ENCODE measurements at places on chromosomes 6 and 20. TPM values are rescaled to one million over a fixed set of nuclear protein-coding genes. Genes with fewer than 3 reads are reported as not detected.

- H3K27me3 ChIP-seq = no peaks in the 10 kb centered on the region
- H3K27ac ChIP-seq = no peak overlapping the region
- no peaks in the 10 kb centered on the region for H3K4me1 ChIP-seq
- H3K4me3 ChIP-seq = no peak overlapping the region
These were observed 189.2 kb downstream of the ADGB start for GRCh38 chr6:146787876-146788508.

GRCh38 chr20:62918831-62919230 is 7.5 kb downstream of the DIDO1 start:
- no peak overlapping the region for H3K4me3 ChIP-seq
- peak; percentile 28 for DNase-seq
- H3K27me3 ChIP-seq = no peaks in the 10 kb centered on the region
- H3K27ac ChIP-seq = peak overlapping the region; percentile 0

- no peak overlapping the region for H3K4me3 ChIP-seq
- peaks cover 8% of the 10 kb centered on the region for H3K4me1 ChIP-seq
- no peaks in the 10 kb centered on the region for H3K36me3 ChIP-seq
These were observed 61.5 kb downstream of the TFAP2C start for GRCh38 chr20:56690531-56691175.

Gene WFDC2
- 14.3 TPM for total RNA-seq

GRCh38 chr20:44068316-44069201 is 118.4 kb downstream of the JPH2 start:
- H3K27ac ChIP-seq = no peak overlapping the region
- peak; percentile 42 for DNase-seq
- H3K36me3 ChIP-seq = no peaks in the 10 kb centered on the region
- H3K27me3 ChIP-seq = peaks cover 6% of the 10 kb centered on the region
- no peaks in the 10 kb centered on the region for H3K4me1 ChIP-seq
- H3K4me3 ChIP-seq = no peak overlapping the region

GRCh38 chr6:131368198-131368911 is 204.7 kb upstream of the ARG1 start:
- no peak overlapping the region for H3K4me3 ChIP-seq
- no peaks in the 10 kb centered on the region for H3K27me3 ChIP-seq
- peaks cover 21% of the 10 kb centered on the region for H3K4me1 ChIP-seq

DNA sequence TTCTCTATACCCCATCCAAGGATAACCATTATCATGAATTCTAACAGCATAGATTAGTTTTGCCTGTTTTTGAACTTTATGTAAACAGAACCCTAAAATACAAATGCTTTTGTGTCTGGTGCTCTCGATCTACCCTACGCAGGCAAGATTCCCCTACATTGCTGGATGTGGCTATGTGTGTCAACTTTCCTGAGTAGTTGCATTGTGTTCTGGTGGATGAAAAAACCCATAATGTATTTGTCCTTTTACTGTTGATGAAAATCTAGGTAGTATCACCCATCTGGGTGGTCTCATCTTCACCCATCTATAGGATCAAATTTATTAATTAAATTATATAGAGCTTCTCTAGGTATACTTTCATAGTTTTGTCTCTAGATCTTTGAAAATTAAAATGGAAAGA is 211.7 kb downstream of the ANKRD60 start:
- no peak overlapping the region for H3K27ac ChIP-seq
- no peaks in the 10 kb centered on the region for H3K36me3 ChIP-seq
- no peak for DNase-seq
- H3K4me3 ChIP-seq = no peak overlapping the region
- H3K27me3 ChIP-seq = peaks cover 2% of the 10 kb centered on the region

DNA sequence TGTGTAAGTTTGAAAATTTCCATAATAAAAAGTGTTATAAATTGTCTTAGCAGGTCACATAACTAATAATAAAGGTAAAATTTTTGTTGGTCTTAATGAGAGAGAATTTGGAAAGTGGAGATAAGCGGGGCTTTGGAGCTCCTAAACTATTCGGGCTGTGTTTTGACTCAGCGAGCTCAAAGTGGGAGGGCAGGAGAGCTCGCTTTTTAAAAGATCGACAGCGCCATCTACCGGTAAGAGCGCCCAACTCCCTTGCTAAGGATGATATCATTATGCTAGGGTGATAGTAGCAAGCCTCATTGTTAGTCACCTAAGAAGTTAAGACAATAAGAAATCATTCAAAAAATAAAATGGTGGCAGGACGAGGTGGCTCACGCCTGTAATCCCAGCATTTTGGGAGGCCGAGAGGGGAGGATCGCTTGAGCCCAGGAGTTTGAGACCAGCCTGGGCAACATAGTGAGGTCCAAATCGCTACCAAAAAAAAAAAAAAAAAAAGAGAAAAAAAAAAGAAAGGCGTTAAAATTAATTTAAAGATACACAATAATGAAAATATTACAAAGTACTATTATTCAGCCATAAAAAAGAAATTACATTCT is 24.8 kb downstream of the C6orf15 start:
- no peak overlapping the region for H3K4me3 ChIP-seq
- no peaks in the 10 kb centered on the region for H3K27me3 ChIP-seq
- no peaks in the 10 kb centered on the region for H3K36me3 ChIP-seq
- peak; percentile 70 for DNase-seq
- peaks cover 14% of the 10 kb centered on the region for H3K4me1 ChIP-seq

Gene PSMB8
- total RNA-seq = 3.9 TPM

Gene C20orf141
- total RNA-seq = not detected

Gene TNFRSF21
- total RNA-seq = 64.4 TPM

DNA sequence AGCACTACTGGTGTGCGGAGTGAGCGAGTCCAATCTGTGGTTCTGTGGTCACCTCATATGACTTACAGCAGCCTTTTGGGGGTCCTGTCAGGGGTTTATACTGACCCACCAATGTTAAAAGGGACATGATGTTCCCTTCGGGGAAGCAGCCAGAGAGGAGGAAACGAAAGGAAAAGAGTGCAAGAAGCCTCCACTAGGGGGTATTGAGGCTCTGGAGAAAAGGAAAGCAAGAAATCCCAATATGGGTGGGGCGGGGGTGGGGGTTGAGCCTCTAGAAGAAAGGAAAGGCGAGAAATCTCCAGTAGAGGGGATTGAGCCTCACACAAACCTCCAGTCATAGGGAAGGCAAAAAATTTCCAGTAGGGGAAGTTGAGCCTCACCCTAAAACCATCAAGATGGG is 249.3 kb upstream of the ECI2 start:
- no peak overlapping the region for H3K27ac ChIP-seq
- H3K4me1 ChIP-seq = no peaks in the 10 kb centered on the region
- DNase-seq = no peak
- no peaks in the 10 kb centered on the region for H3K36me3 ChIP-seq

GRCh38 chr6:56346958-56347357 is 99.6 kb upstream of the COL21A1 start:
- no peak overlapping the region for H3K4me3 ChIP-seq
- DNase-seq = no peak
- H3K4me1 ChIP-seq = no peaks in the 10 kb centered on the region
- no peak overlapping the region for H3K27ac ChIP-seq

Gene SGK2
- 6.6 TPM for total RNA-seq

DNA sequence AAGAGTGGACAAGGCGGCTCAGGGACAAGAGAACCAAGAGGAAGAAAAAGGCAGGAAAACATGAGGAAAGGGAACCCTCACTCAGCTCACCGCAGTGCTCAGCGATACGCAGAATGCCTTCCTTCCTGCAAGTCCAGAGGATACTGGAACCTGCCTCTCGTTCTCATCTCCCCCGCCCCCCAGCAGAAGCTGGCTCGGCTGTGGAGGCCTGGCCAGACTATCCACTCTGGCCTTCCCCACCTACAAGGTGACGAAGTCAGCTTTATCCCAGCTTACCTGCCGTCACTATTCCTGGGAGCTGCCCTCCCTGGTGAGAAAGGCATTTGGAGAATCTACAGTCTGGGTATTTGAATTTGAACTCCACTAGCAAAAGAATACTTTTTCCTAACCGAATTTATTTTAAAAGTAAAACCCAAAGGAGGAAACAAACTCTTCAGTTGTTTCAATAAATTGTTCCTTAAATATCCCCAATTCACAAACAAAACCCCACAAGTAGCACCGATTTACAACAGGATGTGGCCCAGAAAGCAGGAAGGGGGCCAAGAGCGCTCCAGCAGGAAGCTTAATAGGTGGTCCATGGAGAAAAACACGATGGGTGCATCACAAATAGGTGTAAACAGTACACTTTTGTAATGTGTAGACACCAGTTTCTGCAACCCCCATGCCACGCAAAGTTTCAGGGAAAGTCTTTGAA is 2.1 kb upstream of the DIDO1 start:
- peak overlapping the region; percentile 22 for H3K27ac ChIP-seq
- no peaks in the 10 kb centered on the region for H3K27me3 ChIP-seq
- peaks cover 26% of the 10 kb centered on the region for H3K4me1 ChIP-seq
- no peak for DNase-seq
- H3K36me3 ChIP-seq = no peaks in the 10 kb centered on the region

DNA sequence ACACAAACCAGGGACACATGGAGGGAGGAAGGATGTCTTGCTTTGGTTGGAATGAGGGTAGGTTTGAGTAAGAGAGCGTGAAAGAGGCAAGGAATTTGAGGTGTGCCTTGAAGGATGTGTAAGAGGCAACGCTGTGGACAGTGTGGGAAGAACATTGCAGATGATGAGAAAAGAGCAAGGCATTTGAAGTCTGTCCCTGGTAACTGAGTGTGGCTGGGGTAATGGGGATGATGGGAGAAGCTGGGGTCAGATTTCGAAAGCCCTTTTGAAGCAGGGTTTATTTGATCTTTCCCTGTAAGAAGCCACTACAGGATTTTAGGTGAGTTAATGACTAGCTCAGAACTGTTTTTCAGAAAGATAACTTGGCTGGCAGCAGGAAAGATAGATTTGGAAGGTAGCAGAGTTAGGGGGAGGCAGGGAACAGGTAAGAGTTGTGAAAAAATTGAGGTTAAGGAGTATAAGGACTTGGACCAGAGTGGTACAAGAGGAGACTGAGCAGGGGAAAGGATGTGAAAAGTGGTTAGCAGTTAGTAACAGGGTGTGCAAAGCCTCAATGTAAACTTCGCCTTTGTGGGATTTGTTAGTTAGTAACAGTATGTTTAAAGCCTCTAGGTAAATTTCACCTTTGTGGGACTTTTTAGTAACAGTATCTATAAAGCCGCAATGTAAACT is 17.7 kb downstream of the UTRN start:
- 0 out of 2 replicates have a peak, but pooled peaks cover 1% of the 10 kb centered on the region for H3K36me3 ChIP-seq
- H3K4me1 ChIP-seq = peaks cover 75% of the 10 kb centered on the region
- no peak overlapping the region for H3K4me3 ChIP-seq
- peak overlapping the region; percentile 44 for H3K27ac ChIP-seq
- DNase-seq = peak; percentile 56

- no peaks in the 10 kb centered on the region for H3K27me3 ChIP-seq
- DNase-seq = no peak
These were observed 1.8 kb downstream of the SIM1 start for GRCh38 chr6:100462706-100463629.

GRCh38 chr6:35725081-35725708 is 11.6 kb upstream of the ARMC12 start:
- no peaks in the 10 kb centered on the region for H3K27me3 ChIP-seq
- no peak for DNase-seq
- H3K4me1 ChIP-seq = peaks cover 31% of the 10 kb centered on the region
- H3K4me3 ChIP-seq = no peak overlapping the region

- H3K36me3 ChIP-seq = peaks cover 6% of the 10 kb centered on the region
- DNase-seq = peak; percentile 80
- peak overlapping the region; percentile 18 for H3K27ac ChIP-seq
- no peaks in the 10 kb centered on the region for H3K27me3 ChIP-seq
These were observed 49.7 kb downstream of the TOP1 start for GRCh38 chr20:41078329-41078728.

DNA sequence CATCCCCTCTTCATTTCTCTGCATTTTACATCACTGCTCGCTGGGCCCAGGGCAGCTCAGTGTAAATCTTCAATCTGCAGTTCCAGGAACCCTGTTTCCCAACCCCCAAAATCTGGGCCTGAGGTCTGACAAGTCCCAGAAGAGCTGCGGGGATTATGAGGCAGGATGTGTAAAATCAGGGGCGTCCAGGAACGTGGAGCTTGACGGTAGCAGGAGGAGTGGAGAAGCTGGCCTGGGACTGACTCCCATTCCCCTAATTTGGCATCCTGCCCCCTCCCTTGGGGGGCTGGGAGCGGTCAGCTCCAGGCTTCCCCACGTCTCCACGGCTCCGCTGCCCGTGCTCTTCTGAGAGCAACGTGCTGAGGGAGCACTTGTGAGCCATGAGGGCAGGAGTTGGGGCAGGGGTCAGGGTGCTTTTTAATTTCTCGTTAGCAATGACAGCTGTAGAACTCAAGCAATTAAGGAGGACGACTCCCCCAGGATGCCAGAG is 23.4 kb upstream of the VEGFA start:
- DNase-seq = no peak
- no peaks in the 10 kb centered on the region for H3K27me3 ChIP-seq

DNA sequence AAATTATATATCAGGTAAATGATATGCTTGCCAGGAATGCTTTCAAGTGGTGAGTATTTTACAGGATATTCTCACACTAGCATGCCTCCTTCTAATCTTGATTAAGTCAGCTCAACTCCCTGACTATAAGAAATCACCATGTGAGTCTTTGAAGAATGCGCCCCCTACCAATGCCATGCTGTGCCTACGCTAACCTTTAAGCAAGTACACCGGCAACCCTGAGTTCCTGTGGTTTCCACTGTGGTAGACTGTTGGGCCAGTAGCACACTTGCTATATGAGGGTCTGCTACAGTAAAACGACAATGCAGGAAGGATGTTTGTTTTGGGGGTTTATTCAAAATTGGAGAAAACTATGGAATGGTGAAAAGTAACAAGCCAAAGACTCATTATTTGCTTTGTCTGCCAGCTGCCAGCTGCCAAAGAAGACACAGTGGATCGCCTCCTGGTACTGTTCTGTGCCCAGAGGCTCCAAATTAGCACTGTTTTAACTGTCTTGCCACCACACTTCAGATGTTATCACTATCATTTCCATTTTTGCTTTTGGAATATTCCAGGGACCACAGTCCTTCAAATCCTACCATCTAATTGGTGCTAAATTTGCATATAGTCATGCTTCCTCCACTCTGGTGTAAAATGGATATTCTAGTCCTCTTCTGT is 333.5 kb downstream of the RNGTT start:
- no peak overlapping the region for H3K27ac ChIP-seq
- H3K4me1 ChIP-seq = no peaks in the 10 kb centered on the region
- no peaks in the 10 kb centered on the region for H3K27me3 ChIP-seq
- DNase-seq = peak; percentile 4

Data from Caco-2 (cell line).